ENCODE measurements at places on chromosomes 2 and 18.

DNA sequence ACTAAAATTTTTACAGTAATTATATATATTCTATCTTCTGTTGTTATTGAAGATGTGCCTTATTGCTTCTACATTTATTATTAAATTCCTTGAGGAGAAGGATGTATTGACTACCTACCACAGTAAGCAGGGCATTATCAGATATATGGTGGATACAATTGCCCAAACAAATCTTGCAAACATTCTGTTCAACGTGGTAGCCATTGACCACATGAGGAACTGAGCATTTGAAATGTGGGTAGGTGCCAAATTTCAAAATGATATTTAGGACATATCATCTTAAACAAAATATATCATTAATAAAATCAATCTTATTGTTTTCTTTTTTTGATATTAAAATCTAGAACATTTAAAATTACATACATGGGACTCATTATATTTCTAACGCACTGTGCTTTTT is 11.1 kb downstream of the SCN3A start:
- no peak for DNase-seq

GRCh38 chr2:26251893-26252292 is 7.2 kb downstream of the HADHB start:
- DNase-seq = no peak

GRCh38 chr2:151669585-151670081 is 64.6 kb downstream of the NEB start:
- DNase-seq = peak; percentile 54

DNA sequence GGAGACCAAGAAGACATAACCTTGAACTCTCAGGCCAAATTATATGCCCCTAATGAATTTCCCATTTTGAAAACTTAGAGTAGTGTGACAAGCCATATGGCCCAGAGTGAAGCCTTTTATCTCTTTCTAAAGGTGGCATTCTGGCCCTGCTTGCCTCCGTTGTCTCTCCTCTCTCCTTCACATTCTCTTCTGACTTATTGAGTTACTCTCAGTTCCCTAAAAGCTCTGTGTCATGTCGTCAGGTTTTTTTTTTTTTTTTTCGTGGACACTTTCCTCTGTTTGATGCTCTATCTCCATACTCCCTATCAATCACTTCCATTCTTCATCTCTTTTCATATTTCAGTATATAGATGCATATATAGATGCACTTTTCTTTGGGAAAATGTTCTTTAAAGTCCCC is 128.1 kb upstream of the RPRM start:
- DNase-seq = no peak

DNA sequence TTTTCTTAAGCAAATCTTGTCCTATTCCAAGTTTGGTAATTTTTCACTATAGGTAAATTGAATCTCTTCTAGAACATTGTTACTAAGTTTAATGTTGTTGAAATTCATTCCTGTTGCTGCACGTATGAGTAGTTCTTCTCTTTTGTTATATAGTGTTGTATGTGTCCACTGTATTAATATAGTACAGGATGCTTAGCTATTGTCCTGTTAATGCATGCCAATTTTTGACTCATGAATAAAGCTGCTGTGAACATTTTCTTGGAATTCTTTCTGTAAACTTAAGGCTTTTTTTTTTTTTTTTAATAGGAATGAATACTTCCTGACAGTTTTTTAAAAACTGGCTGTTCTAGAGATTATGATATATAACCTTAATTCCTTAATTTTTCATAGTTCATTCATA is 326.9 kb downstream of the SLC4A3 start:
- DNase-seq = no peak
